ENCODE measurements at places on chromosomes 12 and 14. TPM values are rescaled to one million over a fixed set of nuclear protein-coding genes. Genes with fewer than 3 reads are reported as not detected.

Gene FRS2
- total RNA-seq = 41.1 TPM

Gene HIF1A
- 403 TPM for total RNA-seq

Gene SERPINA10
- total RNA-seq = not detected

Gene ASCL1
- not detected for total RNA-seq

Gene PLEKHD1
- total RNA-seq = not detected

Gene STRN3
- total RNA-seq = 19.1 TPM

Gene NAB2
- total RNA-seq = 40.6 TPM

Gene VASH1
- 10.1 TPM for total RNA-seq

Gene HOXC13
- total RNA-seq = not detected

Gene CLEC9A
- not detected for total RNA-seq

Gene CLMN
- total RNA-seq = 1.6 TPM

Gene ALX1
- 0.54 TPM for total RNA-seq

Gene PRB4
- total RNA-seq = not detected

Gene SLC8B1
- total RNA-seq = 20.3 TPM

Gene GRIP1
- not detected for total RNA-seq

Gene SERPINA3
- 731 TPM for total RNA-seq

Gene TBX5
- 1.2 TPM for total RNA-seq

Gene PRKD1
- 18.7 TPM for total RNA-seq

Gene RASAL1
- not detected for total RNA-seq

Gene P2RX2
- not detected for total RNA-seq
